ENCODE measurements at places on chromosomes 16 and 17.

DNA sequence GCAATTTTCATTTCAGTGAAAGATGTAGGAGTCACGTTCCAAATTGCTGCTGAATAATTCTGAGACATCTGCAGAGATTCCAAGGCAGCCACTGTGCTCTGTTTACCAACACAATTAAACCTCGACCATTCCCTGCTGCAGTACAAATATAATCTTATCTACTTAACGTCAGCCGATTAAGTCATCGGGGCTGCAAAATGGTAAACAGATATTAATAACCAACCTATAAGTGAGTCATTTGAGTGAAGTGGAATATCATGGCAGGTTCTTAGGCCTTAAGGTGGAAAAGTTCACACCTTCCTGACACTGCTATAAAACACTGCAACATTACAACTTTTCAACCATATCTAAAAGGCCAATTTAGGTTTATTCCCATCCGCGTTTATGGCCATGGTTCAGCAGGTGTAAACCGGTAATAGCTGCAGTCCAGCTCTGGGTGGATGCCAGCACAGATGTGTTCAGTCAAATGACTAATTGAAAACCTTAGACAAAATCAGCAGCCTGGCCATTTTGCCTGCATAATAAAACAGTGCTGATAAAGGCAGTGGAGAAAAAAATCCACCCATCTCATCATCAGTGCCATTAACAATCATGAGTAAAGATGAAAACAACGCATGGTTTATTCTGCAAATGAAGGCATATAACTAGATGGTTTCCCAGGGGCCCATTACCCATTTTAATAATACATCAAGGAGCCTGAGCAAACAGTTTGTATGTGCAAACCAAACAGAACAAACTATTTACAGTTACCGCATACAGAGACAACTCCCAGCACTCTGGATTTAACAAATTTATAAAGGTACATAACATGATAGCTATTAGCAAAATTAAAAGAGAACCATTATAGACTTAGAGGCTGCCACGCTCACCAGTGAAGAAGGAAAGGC, 202.9 kb upstream of the IRX3 start:
- no peak for DNase-seq

DNA sequence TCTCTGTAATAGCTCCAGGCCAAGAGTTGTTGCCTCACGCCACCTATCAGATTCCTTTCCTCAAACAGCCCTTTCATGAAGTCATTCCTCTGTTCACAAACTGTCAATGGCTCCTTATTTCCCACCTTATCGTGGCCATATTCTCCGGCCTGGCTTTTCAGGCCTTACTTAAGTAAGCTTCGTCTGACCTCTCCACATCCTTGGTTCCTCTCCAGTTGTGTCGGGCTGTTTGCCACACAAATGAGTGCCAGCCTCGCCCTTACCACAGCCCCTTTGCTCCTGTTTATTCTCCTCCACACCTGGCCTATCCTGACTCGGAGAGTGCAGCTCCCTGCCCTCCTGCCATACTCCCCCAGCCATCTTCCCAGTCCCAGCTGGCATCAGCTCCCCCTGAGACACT, 2.0 kb downstream of the TP53I13 start:
- no peak for DNase-seq

- no peak for DNase-seq
These were observed 4.2 kb upstream of the KLHL11 start for GRCh38 chr17:41869426-41869825.

- no peak for DNase-seq
These were observed 21.0 kb downstream of the COQ7 start for GRCh38 chr16:19088341-19088916.

GRCh38 chr17:61579961-61580360, 11.1 kb downstream of the NACA2 start:
- no peak for DNase-seq

DNA sequence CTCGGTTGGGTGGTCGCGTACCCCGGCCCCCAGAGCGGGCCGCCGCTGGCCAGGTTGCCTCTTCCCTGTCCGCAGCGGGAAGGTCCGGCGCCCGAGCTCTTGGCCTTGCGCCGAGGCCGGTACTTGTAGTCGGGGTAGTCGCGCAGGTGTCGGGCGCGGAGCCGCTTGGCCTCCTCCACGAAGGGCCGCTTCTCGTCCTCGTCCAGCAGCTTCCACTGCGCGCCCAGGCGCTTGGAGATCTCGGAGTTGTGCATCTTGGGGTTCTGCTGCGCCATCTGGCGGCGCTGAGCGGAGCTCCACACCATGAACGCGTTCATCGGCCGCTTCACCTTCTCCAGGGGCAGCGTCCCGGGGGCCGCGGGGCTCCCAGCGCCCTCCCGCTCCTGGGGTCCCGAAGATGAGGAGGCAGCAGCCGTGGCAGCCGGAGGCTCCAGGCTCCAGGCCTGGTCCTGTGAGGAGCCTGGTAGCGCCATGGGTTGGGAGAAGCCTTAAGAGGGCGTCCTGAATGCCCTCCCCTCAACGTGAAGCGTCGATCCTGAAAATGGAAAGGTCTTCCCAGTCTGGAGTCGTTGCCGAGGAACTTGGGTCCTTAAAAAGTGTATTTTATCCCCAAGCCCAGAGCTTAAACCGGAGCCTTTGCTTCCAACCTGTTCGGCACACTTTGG, 558 bp downstream of the SOX15 start:
- DNase-seq, result peak; percentile 64

GRCh38 chr16:64522548-64522947, 599.3 kb downstream of the CDH11 start:
- no peak for DNase-seq

GRCh38 chr17:67379251-67379630, 2.2 kb downstream of the PITPNC1 start:
- DNase-seq, result no peak

GRCh38 chr16:75244225-75244809, 7.1 kb downstream of the BCAR1 start:
- DNase-seq, result peak; percentile 53

GRCh38 chr16:85514598-85515318, 98.4 kb upstream of the GSE1 start:
- DNase-seq, result peak; percentile 54

DNA sequence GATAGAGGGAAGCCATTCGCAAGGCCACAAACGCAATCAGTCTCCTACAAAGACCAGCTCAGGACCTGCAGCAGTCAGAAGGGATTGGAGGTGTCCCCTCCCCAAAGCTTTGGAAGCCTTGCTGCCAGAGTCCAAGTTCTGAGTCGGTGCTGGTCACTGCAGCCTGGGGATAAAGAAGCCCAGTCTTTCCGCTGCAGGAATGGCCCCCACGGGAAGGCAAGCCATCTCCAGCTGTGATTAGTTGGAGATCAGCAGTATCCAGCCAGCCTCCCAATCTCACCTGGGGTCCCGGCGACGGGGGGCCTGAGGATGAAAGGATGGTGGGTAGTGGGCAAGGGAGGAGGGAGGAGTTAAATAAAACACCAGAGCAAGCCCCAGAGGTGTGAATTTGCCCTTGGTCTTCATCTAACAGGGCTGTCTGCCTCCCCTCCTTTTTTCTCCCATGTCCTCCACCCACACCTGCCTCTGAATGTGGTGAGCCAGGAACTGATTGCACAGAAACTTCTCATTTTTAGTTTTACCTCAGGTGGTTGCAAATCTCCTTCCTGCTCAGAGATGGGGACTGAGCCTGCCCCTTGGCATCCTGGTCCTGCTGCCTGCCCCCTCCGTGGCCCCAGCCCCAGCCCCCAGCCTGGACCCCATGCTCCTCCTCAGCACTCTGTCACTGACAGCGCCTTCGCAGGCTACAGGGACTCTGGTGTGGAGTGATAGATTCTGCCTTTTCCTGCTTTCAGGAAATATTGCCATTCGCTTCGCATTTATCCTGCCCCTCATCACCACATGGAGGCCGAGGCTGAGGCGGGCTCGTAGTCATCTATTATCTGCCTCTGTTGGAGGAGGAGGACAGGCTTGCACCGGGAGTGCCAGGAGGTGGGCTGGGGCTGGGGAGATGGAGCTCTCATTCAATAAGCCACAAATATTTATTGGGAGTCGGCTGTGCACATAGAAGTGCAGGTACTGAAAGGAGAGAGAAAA, 262.9 kb upstream of the SDK2 start:
- no peak for DNase-seq

DNA sequence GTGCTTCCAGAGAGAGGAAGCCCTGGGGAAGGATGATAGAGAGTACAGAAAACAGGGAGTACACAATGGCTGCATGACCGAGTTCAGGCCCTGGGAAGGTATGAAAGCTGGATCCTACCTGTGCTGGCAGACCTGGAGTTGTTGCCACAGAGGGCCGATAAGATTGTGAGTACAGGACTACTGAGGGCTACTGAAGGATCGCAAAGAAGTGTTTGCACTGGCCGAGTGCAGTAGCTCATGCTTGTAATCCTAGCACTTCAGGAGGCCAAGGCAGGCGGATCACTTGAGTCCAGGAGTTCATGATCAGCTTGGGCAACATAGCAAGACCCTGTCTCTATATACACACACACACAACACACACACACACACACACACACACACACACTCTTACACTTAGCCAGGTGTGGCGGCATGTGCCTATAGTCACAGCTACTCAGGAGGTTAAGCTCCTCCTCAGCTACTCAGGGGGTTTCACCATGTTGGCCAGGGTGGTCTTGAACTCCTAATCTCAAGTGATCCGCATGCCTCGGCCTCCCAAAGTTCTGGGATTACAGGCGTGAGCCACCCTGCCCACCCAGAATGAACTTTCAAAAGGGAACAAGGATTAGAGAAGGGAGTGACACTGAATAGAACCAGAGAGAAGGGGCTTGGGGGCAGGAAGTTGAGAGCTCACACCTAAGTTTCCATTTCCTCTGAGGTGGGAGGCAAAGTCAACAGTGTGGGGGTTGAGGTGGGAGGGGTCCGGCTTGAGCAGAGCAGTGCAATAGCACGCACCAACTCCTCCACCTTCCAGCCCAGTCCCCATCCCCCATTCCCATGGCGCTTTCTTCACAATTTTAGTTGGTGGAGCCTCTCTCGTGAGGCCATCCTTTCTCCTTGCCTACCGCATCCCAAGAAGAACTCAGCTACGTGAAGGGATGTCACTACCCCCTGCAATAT, 7.5 kb downstream of the SCIMP start:
- DNase-seq, result no peak

GRCh38 chr17:57461082-57461481, 204.8 kb downstream of the MSI2 start:
- DNase-seq, result no peak

- DNase-seq, result no peak
These were observed 69.3 kb downstream of the STXBP4 start for GRCh38 chr17:55037828-55038227.

GRCh38 chr16:4709481-4709880, 16.1 kb downstream of the NUDT16L1 start:
- DNase-seq, result no peak

GRCh38 chr16:66459878-66460277, 32.8 kb downstream of the BEAN1 start:
- DNase-seq, result no peak

DNA sequence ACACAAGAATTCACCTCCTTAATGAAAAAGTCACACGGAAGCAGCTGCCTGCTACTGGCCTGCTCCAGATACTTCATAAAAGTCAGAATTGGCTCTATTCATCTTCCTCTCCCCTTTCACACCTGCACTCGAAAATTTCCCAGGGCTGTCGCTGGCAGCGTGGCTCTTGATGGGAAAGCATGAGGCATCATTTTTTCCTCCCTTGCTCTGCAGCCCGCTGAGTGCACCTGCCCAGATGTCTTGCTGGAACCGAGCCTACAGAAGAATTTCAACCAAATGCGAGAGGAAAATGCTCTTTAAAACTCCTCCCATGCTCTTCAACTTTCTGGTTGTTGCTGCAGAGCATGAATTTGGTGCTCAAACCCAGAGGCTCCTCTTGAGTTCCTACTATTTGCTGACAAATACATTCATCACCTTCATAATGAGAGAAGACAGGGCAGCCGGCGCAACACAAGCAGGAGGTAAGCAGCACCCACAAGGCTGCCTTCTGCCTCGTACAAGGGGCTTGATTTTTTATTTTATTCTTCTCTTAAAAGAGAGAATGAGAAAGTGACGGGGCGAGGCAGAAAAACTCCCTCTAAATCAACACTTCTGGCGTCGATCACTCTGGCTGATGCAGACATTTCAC, 146.8 kb downstream of the ZFHX3 start:
- no peak for DNase-seq

DNA sequence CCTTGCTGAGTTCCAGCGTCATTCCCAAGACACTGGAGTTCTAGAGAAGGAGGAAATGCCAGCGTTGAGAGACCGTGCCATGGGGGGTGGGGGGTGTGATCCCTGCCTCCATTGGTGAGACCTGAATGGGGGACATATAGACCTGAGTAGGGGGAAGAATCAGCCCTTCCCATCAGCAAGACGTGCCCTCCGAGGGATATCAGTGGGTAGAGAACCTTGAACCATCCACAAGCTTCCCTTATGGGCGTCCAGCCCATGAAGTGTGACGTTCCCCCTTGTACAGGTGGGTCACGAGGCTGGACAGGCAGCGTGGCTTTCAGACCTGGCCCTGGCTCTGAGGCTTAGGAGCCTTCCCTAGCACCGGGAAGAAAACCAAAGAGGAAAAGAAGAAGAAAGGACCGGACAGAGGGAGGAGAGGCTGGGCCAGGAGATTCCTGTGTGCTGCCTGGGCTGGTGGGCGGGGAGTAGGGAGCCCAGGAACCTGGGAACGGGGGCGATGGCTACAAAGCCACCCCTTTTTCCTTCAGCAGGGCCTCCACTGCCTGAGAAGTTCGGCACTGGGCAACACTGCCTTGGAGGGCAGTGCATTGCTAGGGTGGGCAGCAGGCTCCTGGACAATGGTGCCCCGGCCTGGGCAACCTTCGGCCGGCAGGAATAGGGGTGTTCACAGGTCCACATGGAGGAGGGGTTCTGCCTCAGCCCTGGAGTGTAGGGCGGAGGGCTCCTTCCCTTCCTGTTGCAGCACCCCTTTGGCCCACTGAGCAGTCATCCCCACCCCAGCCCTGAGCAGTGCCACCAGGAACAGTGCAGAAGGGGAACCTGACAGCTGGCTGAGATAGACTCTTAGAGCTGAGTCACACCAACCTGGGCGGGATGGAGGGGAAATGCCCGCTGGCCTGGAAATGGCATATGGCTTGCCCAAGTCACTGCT, 7.2 kb downstream of the RAB11FIP4 start:
- DNase-seq, result no peak

- no peak for DNase-seq
These were observed 56.7 kb upstream of the ERCC4 start for GRCh38 chr16:13863075-13863765.

- no peak for DNase-seq
These were observed 222.5 kb upstream of the GSE1 start for GRCh38 chr16:85390511-85391174.

DNA sequence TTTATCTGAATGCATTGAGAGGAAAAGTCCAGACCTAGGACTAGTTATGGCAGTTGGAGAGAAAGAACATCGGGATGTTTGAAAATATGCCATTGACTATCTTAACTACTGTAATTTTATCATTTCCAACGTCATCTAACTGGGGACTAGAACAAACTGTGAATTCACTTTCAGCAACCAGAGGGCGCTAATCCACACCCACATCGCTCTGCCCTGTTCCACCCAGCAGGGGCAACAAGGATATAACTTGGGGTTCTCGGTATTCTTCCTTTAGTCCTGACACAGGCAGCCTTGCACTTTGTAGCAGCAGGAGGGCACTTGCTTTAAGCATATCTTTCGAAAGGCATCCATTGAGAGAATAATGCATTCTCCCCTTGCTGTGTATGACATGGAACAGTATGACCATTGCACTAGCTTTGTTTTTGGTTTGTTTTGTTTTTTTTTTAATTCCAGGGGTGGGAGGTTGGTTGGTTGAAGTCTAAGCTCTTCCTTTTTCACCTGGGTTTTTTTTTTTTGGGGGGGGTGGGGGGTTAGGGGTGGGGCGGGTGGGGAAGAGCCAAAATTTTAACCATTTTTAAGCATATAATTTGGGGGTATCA, 31.5 kb downstream of the SIAH1 start:
- no peak for DNase-seq

GRCh38 chr17:40916366-40916765, 21.1 kb downstream of the KRT23 start:
- no peak for DNase-seq
